ENCODE measurements at places on chromosomes 4 and X. TPM values are rescaled to one million over a fixed set of nuclear protein-coding genes. Genes with fewer than 3 reads are reported as not detected.
A peak's percentile ranks its signal among the peaks of the same experiment; 100 is the strongest.

DNA sequence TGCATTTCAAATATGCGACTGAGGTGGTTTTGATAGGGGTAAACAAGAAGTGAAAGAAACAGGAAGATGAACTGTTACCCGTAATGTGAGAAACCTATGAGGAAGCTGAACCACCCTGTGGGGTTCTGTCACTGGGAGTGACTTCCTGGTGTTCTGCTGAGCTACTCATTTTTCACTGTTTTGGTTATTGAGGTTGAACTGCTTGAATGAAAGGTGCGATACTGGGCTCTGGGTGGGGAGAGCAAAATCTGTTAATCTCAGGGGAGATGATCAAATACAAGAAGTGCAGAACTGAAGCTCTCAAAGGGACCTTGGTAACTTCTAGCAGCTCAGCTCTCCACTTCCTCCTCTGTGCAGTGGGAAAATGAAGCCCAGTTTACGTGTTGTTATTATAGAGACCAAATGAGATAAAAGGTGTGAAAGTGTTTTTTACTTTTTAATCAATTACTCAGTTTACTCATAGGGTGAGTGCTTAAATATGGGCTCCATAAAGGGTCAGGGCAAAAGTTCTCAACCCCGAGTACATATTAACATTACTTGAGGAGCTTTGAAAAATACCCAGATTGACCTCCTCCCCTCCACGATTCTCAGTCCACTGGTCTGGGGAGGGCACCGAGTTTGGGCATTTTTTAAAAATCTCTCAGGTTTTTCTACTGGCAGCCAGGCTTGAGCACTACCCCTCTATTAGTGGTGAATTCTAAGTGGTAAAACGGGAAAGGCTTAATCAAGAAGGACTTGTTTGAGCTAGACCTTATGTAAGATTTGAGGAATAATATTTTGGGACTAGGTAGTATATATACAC, 66.7 kb downstream of the COQ2 start:
- no peak for DNase-seq

The IQCM gene
- 0.21 TPM for total RNA-seq

DNA sequence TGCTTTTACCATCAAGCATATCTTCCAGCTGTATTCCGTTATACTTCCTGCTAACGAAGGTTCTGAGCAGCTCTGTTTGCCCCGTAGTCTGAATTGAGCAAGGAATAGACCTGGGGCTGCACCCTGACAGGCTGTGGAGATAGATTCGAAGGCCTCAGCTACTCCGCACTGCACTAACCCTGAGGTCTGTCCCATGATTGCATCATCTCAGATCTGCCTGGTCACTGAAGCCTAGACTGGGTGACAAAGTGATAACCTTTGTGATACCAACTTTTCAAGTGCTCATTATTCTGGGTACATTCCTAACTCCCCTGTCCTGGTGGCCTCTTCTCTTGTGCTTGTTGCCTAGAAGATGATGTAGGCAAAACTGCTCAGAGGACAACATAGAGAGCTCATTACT, 29.9 kb upstream of the PGRMC1 start:
- no peak for DNase-seq

DNA sequence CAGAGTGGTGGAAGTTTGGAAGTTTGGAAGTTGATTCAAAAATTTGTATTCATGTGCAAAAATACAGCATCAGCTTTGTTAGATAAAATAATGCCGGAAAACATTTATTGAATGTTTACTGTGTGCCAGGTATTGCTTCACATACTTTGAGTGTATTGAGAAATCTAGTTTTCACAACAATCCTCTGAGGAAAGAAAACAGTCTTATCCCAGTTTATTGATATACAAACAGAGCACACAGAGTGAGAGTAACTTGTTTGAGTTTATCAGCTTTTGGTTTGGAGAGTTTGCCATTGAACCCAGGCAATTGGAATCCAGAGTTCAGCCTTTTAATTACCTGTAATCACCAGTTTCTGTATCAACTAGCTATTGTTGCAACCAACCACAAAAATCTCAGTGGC, 127.2 kb upstream of the RPS6KA3 start:
- DNase-seq: no peak

DNA sequence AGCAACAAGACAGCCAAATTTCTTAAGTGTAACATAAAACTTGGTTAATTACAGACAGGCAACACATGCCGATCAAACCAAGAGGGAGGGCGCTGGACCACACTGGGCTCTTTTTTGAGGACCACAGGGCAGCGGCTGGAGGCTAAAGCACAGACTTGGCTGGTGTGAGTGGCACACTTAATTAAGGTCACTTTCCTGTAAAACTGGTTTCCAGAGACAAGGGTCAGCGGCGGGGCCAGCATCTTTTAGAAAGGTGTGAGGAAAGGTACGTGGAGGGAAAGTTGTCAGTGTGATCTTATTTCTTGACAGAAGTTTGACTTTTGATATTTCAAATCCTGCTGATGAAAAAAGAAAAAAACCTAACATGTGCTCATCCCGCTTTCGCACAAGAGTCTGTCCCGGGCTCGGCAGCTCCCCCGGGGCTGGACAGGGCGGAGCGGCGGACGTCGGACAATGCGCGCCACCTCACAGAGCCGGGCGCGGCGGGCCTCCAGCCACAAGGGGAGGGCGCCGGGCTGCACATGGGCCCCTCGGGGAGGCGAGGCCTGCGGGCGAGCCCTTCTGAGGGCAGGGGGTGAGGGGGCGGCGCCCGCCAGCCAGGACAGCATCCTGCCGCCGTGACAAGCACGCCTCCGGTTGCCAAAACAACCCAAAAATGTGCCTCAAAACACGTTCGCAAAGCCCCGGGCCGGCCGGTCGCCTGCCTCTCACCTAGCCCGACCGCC, 660 bp upstream of the HSPA4L start:
- DNase-seq: peak; percentile 25

The SYTL5 gene
- 8.1 TPM for total RNA-seq

The MAP7D2 gene
- total RNA-seq: 0.03 TPM

The GAB3 gene
- 0.83 TPM for total RNA-seq
